ENCODE measurements at places on chromosomes 16 and 17. TPM values are rescaled to one million over a fixed set of nuclear protein-coding genes. Genes with fewer than 3 reads are reported as not detected.
A peak's percentile ranks its signal among the peaks of the same experiment; 100 is the strongest.

The KRTAP4-4 gene
- total RNA-seq, result not detected

The HS3ST2 gene
- total RNA-seq, result not detected

DNA sequence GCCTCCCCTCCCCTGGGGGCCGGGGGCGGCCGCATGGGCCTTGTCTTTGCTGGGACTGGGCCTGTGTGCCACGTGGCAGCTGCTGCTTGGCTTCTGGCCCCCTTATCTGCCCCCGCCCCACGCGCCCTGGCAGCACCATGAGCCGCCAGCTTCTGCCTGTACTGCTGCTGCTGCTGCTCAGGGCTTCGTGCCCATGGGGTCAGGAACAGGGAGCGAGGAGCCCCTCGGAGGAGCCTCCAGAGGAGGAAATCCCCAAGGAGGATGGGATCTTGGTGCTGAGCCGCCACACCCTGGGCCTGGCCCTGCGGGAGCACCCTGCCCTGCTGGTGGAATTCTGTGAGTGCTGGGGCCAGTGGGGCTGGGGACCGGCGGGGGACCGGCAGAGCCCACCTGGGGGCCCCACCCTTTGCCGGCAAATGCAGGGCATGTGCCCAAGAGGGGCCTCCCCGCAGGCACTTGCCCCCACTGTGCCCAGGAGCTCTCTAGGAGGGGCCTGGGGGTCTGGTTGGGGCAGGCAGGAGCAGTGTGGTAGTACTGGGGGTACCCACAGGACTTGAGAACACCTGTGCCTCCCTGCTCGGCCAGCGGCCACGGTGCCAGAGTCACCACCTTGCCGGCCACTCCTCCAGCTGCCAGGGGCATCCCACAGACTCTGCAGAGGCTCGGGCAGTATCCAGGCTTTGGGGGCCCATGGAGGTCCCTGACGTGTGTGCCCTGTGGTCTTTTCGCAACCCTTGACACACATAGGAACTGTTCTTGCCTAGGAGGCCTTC is at the start of gene PDIA2:
TSS of gene PDIA2 (plus strand) at position 132 of the 773 bp plus-strand sequence. CDS start at position 138, 6 bp downstream.
- DNase-seq, result no peak

- no peak for DNase-seq
Observed at GRCh38 chr17:57515662-57516211, 229.4 kb downstream of the CCDC182 start.

DNA sequence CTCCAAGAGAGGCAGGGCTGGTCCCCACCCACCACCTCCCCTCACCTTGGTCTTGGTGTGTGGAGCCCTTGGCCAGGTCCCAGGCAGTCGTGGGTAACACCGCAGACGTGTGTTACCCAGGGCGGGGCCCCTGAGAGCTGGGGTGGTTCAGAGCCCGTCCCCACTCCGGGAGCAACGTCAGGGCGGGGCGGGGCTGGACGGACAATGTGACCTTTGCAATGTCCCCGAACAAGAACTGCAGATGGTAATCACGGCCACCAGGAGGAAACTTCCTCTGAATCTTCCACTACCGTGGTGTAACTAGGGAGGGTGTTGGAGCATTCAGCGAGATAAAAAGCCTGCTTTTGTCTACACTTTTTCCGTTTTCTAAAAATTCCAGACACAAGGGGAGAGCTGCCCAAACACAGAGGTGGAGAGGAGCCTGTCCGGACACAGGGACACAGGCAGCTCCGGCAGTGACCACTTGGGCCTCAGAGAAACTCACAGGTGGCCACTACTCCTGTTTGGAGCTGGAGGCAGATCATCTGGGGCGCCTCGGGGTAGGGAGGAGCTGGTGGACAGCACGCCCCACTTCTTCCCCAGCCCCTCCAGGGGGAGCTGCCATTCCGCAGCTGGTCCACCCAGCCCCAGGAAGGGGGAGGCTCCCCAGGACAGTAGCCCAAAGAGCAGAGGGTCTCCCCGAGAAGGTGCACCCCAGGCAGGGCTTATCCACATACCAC is 14.2 kb upstream of the SLC38A10 start:
- DNase-seq, result peak; percentile 80

DNA sequence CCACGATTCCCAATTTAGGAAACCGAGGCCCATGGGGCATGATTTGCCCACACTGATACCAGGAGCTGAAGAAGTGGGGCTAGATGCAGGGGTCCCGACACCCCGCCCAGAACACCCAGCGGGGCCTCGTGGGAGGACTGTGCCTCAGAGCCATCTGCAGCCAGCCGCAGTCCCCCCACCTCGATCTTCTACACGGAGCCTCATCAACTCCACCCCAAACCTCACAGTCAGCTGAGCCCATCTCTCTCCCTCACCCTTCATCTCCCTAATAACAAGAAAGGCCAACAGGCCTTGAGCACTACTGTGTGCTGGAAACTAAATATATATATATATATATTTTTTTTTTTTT is 4.2 kb downstream of the ITGAE start:
- no peak for DNase-seq

The WNT9B gene
- total RNA-seq, result not detected

DNA sequence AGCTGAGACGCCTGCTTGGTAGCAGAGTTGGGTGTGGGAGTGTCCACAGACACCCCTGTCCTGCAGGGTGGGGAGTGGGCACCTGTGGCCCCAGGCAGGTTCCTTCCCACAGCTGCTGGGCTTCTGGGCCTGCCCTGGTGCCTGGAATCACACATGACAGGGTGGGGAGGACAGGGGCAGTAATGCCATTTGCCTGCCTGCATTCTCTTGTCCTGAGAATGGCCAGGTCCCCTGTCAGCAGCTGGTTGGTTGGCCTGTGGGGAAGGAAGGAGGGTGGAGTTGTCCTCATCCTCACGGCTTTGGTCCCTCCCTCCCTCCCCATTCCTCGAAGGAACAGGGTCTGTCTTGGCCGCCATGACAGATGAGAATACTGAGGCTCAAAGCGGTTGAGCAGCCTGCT is 5.2 kb downstream of the PRSS53 start:
- no peak for DNase-seq

The PHOSPHO1 gene
- total RNA-seq, result 0.09 TPM

Data from activated CD4-positive, alpha-beta T cell treated with anti-CD3 and anti-CD28 coated beads, Interleukin-2, amount 10 ng/mL, durations not matched to agents 24 days and 14 days (primary cell).